ENCODE measurements at places on chromosomes 3 and 15. TPM values are rescaled to one million over a fixed set of nuclear protein-coding genes. Genes with fewer than 3 reads are reported as not detected.

The TMCO5A gene
- not detected for total RNA-seq

The EFCAB12 gene
- total RNA-seq, result 4.0 TPM

The NMD3 gene
- total RNA-seq, result 42.0 TPM

The MAGEL2 gene
- total RNA-seq, result 13.1 TPM

The CHRNA5 gene
- 23.6 TPM for total RNA-seq

The POLQ gene
- total RNA-seq, result 16.9 TPM

The BLM gene
- 47.8 TPM for total RNA-seq

The FRMD5 gene
- 5.1 TPM for total RNA-seq

The IL17RC gene
- 7.3 TPM for total RNA-seq

The SYNPR gene
- total RNA-seq, result not detected

The PLSCR2 gene
- total RNA-seq, result not detected

The CYP11A1 gene
- total RNA-seq, result 1.0 TPM

- no peak for DNase-seq
Observed at GRCh38 chr3:69737392-69737791, 1.9 kb upstream of the MITF start.

DNA sequence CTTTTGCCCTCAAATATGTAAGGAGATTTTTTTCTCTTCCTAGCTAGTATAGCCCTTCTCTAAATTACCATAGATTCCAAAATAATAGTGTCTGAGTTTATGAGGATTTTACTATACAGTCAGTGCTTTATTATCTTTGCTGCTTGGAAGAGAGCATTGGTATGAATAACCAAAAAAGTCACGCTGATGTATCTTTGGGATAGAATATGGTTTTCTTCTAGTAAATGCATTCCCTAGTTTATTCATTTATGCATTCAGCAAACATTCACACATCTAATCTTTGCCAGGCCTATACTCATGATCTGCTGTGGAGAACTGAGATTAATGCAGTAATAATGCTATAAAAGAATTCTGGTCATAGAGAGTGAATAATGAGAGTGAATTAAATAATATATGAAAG is 225.3 kb upstream of the GOLGA6L4 start:
- DNase-seq, result no peak

- DNase-seq, result no peak
Observed at GRCh38 chr15:90869140-90869541, 753 bp downstream of the FURIN start.

GRCh38 chr3:190384309-190384756 is 3.6 kb upstream of the CLDN16 start:
- no peak for DNase-seq

DNA sequence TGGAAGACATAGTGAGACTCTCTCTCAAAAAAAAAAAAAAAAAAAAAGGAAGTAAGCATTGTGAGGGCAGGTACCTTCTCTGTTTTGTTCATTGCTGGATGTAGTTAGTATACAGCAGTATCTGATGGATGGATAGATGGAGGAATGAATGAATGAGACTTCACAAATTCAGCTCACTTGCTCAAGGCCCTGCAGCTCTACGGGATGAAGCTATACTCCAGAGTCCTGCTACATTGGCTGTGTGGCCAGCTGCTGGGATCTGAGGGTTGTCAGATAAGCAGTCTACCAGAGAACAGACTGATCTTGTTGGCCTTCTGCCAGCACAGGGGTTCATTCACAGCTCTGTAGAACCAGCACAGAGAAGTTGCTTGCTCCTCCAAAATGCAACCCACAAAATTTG is 35.0 kb downstream of the MLH1 start:
- no peak for DNase-seq

GRCh38 chr15:85026304-85027032 is 44.8 kb downstream of the PDE8A start:
- DNase-seq, result no peak

- DNase-seq, result no peak
Observed at GRCh38 chr3:50427217-50427616, 67.9 kb upstream of the TMEM115 start.

GRCh38 chr15:99305761-99306505 is 54.7 kb downstream of the LRRC28 start:
- no peak for DNase-seq

GRCh38 chr15:63314409-63314808 is 37.0 kb downstream of the APH1B start:
- no peak for DNase-seq

- no peak for DNase-seq
Observed at GRCh38 chr3:10551821-10552630, 46.6 kb upstream of the ATP2B2 start.

- no peak for DNase-seq
Observed at GRCh38 chr3:106421909-106422308, 553.1 kb upstream of the CBLB start.

DNA sequence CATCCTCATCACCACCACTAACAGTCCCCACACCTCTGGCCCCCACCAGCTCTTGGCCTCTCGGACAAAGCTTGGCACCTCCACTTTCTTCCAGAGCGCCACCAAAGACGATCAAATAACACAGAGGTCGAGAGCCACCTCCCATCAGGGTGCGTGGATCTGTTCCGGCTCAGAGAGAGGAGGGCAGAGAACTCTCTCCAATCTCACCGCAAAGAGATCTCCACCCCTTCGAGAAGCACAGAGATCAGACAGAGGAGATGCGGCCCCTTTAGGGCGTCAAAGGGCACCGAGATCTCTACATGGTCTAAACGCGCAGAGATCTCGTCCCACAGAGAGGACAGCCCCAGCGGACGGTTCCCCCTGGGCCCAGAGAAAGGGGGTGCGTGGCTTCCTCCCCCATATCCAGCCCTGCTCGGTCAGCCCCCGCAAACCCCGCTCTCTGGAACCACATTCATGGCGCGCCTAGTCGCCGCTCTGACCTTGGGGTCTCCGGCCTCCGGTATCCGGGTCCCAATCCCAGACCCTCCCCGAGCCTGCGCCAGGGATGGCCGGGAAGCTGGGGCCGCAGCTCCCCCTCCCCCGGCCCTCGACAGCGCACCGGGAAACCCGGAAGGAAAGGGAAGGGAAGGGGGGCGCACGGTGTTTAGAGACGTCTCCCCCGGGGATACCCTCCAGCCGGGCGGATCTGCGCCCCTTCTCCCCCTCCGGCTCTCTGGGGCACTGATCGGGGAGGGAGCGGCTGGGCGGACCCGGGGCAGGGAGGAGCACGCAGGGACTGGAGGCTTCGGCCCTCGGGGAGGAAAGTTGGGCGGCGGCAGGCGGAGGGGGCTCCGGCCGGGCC is 608 bp downstream of the SCN5A start:
- no peak for DNase-seq

DNA sequence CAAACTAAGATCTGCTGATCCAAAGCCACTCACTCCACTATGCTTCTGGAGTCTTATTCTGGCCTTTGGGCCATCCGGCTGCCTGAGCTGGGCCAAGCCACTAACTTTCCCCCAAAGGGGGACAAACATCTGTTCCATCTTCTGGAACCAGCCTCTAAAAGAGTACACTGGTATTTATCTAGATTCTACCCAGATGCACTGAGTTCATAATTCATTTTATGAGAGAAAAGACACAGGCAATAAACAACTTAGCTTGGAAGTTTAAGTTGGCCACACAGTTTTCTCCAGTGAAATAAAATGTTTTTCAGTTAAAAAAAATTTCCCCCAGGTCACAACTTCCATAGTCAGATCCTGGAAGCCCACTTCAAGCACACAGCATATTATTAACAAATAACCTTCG is 80.1 kb upstream of the ARHGEF3 start:
- DNase-seq, result no peak

DNA sequence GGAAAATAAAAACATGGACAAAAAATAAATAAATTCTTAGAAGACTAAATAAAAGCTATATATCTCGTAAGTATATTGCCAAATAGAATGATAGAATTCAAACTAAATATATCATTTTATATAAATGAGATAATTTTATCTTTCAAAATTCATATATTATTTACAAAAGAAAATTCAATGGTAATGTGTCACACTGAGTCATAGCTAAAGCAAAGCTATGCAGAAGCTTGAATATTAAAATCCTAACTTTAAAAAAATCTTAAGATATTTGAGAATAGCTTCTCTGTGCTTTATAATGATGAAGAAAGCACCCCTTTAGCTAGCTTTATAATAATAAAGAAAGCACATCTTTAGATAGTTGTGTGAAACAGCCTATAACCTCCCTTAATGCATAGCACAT is 1010.8 kb downstream of the OTOL1 start:
- DNase-seq, result no peak

DNA sequence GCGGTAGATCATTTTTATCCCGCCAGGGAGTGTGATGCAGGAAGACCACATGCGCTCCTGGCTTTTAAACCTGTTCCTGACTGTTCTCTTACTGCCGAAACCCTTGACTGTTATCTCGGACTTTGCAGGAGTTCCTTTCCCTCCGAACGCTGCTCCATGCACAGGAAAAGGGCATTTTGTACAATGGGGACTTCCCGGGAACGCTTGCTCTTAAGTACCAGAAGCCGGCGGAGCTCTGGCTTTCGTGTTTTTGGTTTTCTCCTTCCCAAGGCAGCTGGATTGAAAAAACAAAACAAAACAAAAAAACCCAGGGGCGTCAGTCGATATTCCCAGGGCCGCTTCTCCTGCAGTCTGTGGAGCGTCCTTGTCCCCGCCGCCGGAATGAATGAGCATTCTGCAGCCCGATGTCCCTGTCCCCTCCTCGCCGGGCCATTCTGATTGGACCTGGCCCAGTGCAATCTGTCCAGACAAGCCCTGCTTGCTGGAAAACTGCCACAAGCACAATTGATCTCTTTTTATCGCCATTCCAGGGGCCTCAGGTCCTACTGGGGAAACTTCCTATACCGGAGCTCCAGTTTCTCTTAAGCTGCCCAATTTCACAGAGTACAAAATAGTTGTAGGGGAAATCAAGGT is 44.8 kb downstream of the SLC6A1 start:
- DNase-seq, result no peak

GRCh38 chr15:80581976-80582375 is 113.1 kb upstream of the ABHD17C start:
- DNase-seq, result no peak

DNA sequence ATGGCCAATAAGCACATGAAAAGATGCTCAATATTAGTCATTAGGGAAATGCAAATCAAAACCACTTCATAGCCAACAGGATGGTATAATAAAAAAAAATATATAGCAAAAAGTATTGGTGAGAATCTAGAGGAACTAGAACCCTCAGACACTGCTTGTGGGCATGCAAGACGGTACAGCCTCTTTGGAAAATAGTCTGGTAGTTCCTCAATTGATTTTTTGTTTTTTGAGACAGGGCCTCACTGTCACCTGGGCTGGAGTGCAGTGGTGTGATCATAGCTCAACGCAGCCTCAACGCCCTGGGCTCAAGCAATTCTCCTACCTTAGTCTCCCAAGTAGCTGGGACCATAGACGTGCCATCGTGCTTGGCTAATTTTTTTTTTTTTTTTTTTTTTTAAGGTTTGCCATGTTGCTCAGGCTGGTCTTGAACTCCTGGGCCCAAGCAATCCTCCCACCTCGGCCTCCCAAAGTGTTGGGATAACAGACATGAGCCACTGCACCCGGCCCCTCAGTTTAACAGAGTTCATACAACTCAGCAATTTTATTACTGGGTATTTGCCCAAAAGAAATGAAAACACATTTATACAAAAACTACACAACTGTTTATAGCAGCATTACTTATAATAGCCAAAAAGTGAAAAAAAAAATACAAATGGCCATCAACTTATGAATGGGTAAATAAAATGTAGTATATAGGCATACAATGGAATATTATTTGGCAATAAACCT is 5.1 kb downstream of the PRC1 start:
- no peak for DNase-seq

- DNase-seq, result no peak
Observed at GRCh38 chr3:57409471-57409870, 117.0 kb upstream of the ASB14 start.

DNA sequence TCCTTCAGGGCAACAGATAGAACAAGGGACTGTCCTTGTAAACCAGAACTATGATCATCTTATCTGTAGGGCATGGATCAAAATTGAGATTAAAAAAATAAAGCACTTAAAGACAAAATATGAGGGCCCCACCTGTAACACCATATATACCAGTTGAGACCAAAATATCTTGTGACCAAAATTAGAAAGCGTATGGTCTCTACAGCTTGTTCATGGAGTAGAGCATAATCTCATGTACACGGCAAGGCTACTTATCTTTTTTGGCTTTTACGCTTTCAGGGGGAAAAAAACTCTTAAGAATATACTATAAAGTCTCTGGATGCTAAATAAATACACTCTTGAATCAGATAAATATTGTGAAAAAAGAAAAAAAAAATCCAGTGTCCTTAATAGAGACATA is 49.3 kb downstream of the ADAMTS9 start:
- no peak for DNase-seq

GRCh38 chr15:63288778-63289378 is 11.5 kb downstream of the APH1B start:
- no peak for DNase-seq

GRCh38 chr3:16177962-16178627 is 3.6 kb downstream of the GALNT15 start:
- DNase-seq, result peak; percentile 82

GRCh38 chr15:65920121-65920520 is 50.8 kb downstream of the RAB11A start:
- no peak for DNase-seq

- DNase-seq, result no peak
Observed at GRCh38 chr3:82496890-82497560, 735.6 kb upstream of the GBE1 start.

GRCh38 chr3:181921220-181921619 is 209.5 kb downstream of the SOX2 start:
- DNase-seq, result no peak

DNA sequence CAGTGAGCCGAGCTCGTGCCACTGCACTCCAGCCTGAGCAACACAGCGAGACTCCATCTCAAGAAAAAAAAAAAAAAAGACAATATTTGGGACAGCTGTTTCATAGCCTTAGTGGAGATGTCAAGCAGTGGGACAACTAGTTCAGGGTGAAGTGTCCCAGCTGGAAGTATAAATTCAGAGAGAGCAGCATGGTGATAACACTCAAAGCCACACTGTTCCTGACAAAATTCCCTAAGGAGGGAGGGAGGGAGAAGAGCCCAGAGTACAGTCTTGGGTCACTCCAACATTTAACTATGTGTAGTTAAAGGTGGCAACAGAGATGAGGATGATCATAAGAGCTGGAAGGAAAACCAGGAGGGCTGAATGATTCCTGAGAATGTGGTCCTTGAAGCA is 21.1 kb upstream of the IP6K2 start:
- DNase-seq, result no peak

- no peak for DNase-seq
Observed at GRCh38 chr15:34128898-34129297, 27.0 kb downstream of the PGBD4 start.

DNA sequence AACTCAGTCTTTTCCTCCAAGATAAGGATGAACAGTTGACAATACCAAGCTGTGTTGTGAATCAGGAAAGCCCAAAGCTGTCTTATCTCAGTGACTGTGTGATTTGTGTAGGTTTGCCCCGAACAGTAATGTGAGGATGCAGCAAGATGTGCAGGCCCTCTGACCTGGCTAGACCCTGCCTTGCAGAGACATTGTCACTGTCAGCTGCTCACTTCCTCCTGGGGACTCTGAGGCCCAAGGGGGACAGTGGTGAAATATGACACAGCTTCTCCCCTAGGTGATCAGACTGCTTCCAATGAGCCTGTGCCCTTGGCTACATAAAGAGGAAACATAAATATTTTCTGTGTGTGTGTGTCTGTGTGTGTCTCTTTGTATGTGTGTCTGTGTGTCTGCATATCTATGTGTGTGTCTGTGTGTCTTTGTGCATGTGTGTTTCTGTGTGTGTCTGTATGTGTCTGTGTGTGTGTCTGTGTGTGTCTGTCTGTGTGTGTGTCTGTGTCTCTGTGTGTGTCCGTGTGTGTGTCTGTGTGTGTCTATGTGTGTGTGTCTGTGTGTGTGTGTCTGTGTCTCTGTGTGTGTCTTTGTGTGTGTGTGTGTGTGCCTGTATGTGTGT is 21.7 kb downstream of the LRRK1 start:
- DNase-seq, result no peak

All from neural crest cell (in vitro differentiated cells).